ENCODE measurements at places on chromosomes 2 and 18.

- no peak for DNase-seq
Observed at GRCh38 chr2:75466708-75467311, 93.9 kb downstream of the EVA1A start.

GRCh38 chr2:214322662-214323061 lies 88.2 kb upstream of the VWC2L start:
- DNase-seq = peak; percentile 13

DNA sequence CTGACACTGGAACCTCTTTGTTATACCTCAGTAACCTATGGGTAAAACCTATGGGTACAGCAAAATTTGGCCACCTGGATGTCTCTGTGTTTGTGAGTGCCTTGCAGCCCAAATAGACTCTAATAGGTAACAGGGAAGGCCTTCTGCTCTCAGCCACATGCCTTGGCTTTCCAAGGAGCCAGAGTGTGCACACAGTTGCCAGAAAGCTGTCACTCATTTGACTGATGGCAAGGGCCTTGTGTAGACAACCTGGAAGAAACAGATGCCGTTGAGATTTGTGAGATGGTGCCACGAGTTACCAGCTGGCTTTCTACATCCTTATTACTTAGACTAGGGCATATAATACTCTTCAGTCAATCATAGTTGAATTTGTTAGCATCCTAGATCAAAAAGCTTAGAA lies 90.1 kb upstream of the RAB12 start:
- no peak for DNase-seq

DNA sequence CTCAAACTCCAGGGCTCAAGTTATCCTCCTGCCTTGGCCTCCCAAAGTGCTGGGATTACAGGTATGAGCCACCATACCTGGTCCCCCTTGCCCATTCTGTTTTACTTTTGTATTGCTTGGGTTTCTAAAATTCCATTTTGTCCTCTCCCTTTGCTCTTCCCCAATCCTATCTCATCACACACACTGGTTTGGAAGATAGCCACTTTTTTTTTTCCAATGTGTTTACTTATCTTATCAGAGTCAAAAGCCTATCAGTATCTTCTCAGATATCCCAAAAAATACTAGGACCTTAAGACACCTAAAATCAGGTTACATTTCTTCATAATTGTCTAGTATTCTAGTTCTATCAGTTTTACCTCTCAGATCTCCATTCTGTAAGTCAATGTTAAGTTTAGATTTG lies 56.1 kb downstream of the MSH2 start:
- DNase-seq = no peak

GRCh38 chr2:142220901-142221300 lies 90.1 kb upstream of the LRP1B start:
- DNase-seq = no peak

DNA sequence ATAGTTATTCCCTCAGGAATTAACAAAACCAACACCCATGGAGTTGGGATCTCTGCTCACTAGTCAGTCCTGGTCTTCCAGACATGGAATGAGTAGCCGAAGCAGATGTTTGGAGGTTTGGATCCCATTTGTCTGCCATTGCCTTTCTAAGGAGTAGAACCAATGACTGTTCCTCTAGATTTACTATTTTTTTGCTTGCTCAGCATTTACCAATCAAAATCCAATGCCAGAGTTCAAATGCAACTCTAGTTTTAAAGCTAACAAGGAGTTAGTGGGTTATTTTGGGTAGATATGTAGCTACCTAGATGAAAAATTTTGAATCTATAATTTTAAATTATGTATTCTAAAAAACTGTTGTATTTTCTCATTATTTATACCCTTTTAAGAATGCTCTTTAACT lies 62.6 kb downstream of the MALT1 start:
- DNase-seq = no peak

- DNase-seq = no peak
Observed at GRCh38 chr2:98149333-98149697, 62.3 kb downstream of the VWA3B start.

DNA sequence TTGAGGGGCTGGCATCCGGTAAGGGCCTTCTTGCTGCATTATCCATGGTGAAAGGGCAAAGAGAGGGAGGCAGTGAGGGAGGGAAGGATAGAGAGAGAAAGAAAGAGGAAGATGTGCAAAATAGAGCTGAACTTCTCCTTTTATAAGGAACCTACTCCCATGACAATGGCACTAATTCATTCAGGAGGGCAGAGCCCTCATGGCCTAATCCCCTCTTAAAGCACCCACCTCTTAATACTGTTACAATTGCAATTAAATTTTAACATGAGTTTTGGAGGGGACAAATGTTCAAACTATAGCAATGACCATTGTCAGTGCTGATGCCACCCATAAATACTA lies 60.2 kb downstream of the CXCR4 start:
- no peak for DNase-seq

GRCh38 chr2:46976556-46977279 lies 61.1 kb upstream of the MCFD2 start:
- no peak for DNase-seq

GRCh38 chr2:171309455-171310286 lies 124.1 kb downstream of the METTL8 start:
- DNase-seq = no peak

DNA sequence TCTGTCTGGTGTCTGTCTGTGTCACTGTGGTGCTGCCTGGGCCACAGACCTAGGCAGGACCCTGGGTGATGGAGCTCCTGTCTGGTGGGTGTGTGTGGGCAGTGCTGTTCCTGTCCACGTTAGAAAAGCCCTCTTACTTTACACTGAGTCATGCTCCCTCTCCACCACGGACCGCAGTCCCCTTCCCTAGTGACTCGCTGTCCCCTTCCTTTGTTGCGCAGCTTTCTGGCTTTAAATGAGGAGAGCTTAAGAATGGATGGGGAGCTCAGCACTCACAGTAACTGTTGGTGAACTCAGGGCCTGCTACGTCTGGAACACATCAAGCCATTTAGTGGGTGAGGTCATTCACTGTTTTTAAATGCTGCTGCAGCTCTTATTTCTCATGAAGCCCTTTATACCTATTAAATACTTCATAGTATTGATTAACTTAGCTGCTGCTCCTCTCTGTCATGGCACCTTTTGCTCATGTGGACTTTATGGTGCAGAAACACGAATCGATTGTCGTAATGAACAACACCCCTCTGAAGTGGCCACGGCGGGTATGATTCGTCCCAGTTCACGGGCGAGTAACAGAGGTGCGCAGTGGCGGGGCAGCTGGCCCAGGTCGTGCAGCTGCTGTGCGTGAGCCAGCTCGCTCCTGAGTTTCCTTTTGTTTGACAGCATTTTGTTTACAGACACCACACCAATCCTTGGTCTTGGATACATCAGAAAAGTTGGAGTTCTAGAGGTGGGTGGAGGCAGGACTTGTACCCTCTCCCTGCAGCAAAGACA lies 100.4 kb downstream of the LDLRAD4 start:
- DNase-seq = no peak

GRCh38 chr2:186883666-186884065 lies 34.7 kb upstream of the ZSWIM2 start:
- no peak for DNase-seq

GRCh38 chr2:25615920-25616319 lies 57.5 kb downstream of the DTNB start:
- DNase-seq = no peak

GRCh38 chr18:32771169-32771751 lies 1.6 kb downstream of the KLHL14 start:
- no peak for DNase-seq

GRCh38 chr18:34194239-34194638 lies 30.5 kb downstream of the NOL4 start:
- DNase-seq = no peak

DNA sequence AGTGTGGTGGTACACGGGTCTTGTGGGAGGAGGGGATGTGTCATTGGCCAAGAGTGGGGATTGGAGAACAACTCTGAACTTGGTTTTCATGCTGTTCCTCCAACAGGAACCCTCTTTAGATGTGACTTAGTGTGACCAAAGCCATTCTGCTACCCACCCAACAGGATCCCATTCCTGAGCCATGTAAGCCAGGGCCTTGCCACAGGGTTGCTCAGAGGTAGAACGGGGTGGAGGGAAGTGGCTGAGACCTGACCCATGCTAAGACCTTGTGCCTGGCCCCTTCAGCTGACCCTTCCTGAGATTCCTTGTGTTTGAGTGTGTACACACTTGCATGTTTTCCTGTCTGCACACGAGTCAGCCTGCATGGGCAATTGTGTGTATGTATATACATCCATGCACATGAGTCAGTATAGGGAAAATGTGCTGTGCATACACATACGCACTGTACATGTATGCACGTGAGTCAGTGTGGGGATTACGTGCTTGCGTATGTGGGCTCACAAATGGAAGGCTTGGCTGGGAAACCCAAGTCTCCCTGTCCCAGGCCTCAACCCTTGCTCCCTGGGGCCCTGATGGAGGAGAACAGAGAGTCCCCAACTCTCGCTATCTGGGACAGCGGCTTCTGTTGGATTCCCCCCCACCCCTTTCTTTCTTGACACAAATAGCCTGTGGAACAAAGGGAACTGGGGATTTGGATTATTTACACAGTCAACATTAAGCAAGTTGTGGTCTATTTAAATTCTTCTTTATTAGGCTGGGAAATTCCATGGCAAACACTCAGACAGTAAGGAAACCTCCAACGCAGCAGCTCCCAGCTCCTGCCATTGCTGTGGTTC lies 339.8 kb downstream of the DYSF start:
- DNase-seq = no peak

DNA sequence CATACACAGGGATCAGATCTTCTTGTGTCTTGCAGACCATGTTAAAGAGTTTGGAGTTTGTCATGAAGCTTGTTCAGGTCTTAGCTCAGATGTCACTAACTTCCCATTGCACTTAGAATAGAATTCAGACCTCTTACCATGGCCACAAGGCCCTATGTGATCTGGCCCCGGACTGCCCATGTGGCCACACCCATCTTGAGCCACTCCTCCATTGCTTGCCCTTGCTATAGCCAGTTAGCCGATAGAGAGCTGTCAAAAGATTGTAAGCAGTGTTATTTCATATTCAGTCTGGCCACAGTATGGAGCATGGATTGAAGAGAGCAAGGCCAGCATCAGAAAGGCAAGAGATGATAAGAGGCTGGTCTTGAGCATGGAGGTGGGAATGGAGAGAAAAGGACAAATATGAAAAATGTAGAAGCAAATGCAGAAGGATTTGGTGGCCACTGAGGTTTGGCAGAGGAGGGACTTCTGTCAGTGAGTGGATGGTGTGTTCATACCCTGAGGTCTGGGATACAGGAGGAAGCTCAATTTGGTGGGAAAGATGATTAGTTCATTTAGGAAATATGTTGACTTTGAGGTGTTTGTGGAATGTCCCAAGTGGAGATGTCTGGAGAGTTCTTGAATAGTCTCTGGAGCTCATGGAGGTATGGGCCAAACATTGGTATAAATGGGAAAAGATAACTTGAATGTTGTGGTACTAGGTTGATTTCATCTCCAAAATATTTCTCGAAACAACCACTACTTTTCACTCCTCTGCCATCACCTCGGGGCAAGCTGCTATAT lies 10.6 kb downstream of the DGUOK start:
- no peak for DNase-seq

DNA sequence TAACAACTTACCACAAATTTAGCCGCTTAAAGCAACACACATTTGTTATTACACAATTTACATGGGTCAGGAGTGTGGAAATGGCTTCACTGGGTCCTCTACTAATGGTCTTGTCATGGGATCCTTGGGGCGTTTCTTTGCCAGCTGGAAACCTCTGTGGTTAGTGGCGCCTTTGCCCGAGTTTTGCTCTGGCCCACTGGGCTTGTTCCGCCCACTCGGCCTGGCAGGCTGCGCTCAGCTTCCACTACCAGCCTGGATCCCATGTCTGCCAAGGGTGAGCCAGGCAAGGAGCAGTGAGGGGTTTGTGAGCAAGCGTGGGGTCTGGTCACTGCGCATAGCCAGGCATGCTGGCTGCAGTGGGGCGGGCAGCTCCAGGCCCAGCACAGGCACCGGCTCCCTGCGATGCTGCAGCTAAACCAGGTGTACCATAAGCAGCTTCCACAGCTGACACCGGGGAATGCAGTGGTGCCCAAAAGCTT lies 16.2 kb upstream of the MBD2 start:
- no peak for DNase-seq

GRCh38 chr2:1488851-1489250 lies 75.6 kb downstream of the TPO start:
- DNase-seq = no peak

GRCh38 chr2:85647823-85648526 lies 20.0 kb downstream of the SFTPB start:
- DNase-seq = no peak

DNA sequence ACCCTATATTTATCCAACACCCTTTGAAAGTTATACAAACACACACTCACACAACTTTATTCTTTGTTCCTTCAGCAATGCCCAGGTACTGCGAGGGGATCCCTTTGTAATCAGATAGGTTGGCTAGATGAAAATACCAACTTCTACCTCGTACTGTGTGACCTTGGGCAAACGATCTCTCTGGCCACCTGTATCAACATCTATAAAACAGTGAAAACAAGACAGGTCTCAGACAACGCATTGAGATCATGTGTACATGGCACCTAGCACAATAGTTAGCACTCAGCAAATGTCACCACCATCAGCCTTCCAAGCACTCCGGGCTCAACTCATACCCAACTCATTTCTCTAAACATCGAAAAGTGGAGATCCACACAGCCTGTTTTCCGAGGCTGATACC lies 118.4 kb upstream of the PPP1CB start:
- DNase-seq = no peak

- DNase-seq = no peak
Observed at GRCh38 chr2:60368456-60368855, 185.0 kb downstream of the BCL11A start.

GRCh38 chr2:25938345-25938744 lies 44.0 kb downstream of the KIF3C start:
- DNase-seq = no peak

GRCh38 chr18:21315741-21316197 lies 73.7 kb downstream of the GREB1L start:
- no peak for DNase-seq

- no peak for DNase-seq
Observed at GRCh38 chr18:433298-433697, 67.2 kb downstream of the COLEC12 start.

DNA sequence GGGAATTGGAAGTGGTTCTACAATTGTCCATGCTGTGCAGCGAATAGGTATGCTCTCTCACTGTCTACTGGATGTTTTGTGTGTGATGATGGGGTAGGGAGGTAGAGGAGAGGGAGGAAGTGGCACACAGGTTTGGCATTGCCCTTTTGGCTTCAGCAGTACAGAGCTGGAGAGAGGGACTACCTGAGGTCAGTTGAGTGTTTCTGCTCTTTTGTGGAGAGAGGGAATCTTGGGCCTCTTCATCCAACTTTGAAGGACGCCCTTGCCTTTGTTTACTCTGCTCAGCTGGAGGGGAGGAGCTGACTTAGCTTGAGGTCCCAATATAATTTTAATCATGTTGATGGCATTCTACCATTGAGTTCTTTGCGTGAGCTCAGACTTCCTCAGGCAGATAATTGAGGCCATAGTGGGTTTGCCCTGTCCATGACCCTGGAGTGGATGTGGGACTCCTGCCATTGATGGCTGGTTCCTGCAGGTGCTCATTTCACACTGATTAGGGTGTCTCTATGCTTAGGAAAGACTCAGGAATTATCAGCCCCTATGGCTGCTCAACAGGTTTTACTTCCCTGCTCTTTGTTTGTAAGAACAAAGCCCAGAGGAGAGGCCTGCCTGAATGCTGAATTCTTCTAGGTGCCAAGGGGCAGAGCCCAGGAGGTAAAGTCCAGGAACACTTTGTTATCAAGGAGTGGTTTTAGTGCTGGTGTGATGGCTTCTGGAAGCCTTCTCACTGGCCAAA lies 7.2 kb downstream of the RPIA start:
- DNase-seq = no peak

GRCh38 chr2:148531669-148532428 lies 112.7 kb upstream of the EPC2 start:
- no peak for DNase-seq
